Stomach (tissue), 19 donors: ENCODE measurements at places on chromosomes 7 and 10.
A peak's percentile ranks its signal among the peaks of the same experiment; 100 is the strongest.

- DNase-seq = no peak
Observed at GRCh38 chr10:2214805-2215204, 477.5 kb upstream of the ADARB2 start.

DNA sequence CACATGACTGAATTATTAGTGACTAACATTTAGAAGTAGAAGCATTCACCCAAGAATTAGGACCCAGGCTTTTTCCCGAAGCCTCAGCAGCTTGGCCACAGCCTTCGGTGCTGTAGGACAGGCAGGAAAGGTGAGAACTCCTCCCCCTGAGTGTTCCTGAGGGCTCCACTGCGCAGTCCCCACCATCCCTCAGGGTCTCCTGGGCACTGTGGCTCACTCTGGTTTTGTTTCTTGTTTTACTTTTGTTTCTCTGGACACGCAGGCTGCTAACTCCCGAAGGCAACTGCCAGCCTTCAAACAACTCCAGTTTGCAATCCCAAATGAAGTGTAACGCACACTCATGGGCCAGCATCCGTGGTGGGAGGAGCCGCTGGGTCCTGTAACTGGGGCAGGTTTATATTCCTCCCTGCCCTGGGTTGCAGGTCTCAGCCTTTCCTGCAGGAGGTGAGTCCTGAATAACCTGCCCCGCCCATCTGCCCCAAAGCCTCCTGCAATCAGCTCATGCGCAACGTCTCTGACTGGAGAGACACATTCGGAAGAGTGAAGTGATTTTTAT, 492.9 kb downstream of the PTPRN2 start:
- DNase-seq = peak; percentile 16

DNA sequence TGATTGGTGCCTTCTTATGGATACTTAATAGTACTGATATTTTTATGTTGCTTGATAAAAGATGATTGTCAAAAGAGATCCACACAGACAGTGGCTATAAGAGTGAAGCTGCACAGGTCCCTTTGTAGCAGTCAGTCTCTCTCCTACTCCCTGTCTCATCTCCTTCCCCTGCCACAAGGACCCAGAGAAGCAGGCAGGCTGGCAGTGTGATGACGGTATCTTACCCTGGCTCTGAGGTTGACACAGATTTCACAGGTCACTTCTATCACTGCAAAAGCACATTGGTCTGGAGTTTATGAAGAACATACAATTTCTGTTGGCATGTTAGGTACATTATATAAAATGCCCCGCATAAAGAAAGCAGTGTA, 64.4 kb upstream of the AHR start:
- DNase-seq = no peak

DNA sequence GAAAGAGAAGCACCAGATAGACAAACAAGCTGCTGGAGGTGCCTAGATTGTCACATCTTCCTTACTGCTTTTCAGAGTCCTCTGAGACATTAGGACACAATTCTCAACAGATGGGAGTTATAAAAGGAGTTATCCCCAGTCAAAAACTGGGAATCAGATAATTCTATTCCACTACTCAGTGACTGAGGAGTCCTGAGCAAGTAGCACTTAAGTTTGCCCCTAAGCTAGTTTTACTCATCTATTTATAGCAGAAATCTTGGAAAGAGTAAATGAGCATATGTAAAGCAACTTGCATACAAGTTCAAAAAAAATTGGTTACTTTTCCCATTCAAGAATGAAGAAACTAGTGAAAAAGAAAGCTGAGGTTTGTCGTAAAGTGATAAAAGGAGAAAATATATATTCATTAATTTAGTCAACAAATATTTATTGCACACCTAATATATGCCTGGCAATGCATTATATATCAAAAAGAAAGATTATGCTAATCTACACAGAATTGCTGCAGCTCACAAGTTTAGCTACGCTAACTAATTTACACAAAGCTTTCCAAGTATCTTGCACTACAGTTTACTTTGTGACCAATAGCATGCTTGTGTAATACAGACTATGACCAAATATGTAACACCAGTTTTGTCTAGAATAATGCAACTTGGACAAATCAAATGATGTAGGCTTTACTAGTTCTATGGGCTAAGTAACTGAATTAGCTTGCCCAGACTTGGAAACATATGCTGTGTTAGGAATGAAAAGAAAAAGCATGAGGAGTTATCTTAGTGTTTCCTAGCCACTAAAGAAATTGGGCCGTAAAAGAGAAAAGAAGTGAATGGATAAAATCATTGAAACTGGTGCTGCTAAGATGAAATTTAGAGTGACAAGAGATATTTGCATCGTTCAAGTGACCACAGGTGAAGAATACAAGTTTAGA, 106.3 kb downstream of the GRM3 start:
- DNase-seq = no peak

- peak; percentile 99 for DNase-seq
Observed at GRCh38 chr7:135509839-135510591, at the start of gene CNOT4. CNOT4 (minus strand) TSS chr7:135510102; CDS start chr7:135438331, 71,771 bp downstream.

DNA sequence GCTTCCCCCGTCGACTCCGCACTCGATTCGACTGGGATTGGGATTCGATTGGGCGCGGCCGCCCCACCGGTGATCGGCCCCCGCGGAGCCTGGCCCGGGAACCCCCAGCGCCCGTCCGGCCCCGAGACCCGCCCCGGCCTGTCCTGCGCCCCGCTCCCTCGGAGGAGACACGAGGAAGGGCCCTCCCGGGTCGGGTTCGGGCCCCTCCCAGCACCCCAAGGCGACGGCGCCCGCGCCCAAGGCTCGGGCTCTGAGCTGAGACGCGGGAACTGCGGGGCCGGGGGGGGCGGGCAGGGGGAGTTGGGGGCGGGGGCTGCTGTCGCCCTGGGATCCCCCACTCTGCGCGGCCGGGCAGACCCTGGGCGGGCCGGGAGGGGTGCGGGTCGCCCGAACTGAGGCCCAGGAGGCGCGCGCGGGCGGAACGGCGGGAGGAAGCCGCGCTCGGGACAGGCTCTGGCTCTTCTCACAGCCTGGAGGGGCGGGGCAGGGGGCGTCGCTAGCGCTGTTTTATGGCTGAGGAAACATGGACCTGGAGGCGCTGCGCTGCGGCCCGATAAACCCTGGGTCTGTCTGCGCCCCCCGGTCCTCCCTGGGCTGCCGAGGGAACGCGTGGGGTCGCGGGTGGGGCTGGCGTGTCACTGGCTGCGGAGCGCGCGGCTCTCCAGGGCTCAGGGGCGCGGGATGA, 1.7 kb upstream of the NKX6-2 start:
- DNase-seq = peak; percentile 85

- no peak for DNase-seq
Observed at GRCh38 chr10:16894821-16895220, 77.6 kb upstream of the RSU1 start.

- no peak for DNase-seq
Observed at GRCh38 chr7:107742678-107743566, 1.0 kb upstream of the CBLL1 start.
